ENCODE measurements at places on chromosomes 6 and 20.

- DNase-seq: no peak
These were observed 149.7 kb upstream of the SIM1 start for GRCh38 chr6:100614386-100614785.

DNA sequence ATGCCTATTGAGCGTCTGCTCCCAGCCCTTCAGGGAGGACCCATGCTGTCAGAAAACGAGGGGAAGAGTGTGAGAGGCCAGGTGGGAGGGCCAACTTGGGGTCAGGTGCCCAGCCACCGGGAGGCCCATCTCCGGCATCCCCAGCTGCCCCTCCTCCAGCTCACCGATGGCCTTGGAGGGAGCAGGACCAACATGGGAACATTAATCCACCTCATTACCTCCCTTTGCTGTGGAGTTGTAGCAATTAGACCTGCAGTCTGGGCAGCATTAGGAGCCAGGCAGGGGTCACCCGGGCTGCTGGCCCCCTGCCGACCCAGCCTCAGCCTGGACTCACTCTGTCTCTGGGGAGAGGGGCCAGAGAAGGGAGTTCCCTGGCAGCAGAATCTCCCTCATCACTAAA lies 25.1 kb downstream of the DLGAP4 start:
- no peak for DNase-seq

DNA sequence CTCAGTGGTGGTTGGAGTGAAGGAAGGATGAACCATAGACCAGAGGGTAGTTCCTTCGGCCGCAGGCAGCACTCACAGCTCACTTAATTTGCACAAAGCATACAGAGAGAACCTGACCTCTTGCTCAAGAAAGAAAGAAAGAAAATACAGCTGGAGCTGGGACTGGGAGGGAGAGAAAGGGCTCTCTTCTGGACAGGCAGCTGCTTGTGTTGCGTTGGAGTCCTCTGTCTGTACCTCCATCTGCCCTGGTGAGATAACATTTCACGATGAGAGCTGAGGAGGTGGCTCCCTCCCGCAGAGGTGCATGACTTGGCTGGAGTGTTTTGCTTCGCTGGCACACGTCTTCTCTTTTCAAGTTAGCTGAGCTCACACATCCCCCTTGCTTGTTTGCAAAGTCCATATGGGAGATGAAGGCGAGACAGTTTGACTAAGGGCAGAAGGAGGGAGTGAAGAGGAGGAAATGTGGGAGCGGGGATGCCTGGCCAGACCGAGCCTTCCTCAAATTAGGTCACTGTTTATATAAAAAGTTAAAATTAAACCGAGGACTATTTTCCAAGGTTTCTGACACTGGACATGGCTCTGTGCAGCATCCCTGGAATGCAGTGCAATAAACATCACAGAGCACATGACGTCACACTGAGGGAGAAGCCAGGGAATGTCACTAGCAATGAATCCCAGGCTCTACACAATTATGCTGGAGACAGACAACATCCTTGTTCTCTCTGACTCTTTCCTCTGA lies 359.4 kb downstream of the CD83 start:
- DNase-seq: peak; percentile 80

- DNase-seq: no peak
These were observed 117.5 kb upstream of the CEP85L start for GRCh38 chr6:118768904-118769325.

- no peak for DNase-seq
These were observed 6.3 kb downstream of the CCR6 start for GRCh38 chr6:167129159-167129558.

- peak; percentile 68 for DNase-seq
These were observed 125.8 kb downstream of the LY86 start for GRCh38 chr6:6714118-6714897.

DNA sequence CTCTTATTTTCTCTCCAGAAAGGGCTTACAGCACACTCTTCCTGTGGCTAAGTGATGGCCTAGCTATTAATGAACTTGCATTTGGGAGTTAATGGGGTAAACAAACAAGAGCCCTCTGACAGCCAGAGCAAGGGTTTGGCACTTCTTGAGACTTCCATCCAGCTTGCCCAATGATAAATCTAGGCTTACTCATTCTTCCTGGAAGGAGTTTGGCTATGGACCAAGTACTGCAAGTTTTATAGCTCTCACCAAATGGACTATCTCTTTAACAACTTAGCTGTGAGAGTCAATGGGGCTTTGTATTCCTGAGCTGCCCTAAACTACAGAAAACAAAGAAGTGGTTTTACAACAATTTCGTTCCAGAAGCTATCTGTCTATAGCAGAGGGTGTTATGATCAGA lies 16.7 kb upstream of the PI3 start:
- DNase-seq: no peak

GRCh38 chr6:43804550-43805223 lies 34.7 kb downstream of the VEGFA start:
- no peak for DNase-seq

DNA sequence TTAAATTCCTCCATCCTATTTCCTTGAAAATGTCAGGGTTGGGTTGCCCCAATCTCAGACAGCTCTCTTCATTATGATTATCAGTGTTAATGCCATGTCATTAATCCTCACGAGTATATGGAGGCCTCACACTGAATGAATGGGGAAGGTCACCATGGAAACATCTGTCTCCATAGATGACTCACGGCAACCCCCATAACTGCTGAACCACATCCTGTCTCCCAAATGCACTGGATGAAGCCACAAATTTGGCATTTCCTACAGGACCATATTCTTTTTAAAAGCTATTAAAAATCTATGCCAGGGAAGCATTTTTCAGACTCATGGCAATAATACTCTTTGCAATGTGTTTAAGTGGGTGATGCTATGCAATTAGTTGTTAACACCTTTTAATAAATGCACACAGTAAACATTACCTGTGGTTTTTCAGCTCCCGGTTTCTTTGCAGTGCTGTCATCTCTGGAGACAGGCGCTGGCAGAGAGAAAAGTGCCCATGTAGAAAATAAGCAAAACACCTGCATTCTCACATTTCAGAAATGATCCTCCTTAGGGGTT lies 80.1 kb upstream of the PTPRK start:
- DNase-seq: no peak

DNA sequence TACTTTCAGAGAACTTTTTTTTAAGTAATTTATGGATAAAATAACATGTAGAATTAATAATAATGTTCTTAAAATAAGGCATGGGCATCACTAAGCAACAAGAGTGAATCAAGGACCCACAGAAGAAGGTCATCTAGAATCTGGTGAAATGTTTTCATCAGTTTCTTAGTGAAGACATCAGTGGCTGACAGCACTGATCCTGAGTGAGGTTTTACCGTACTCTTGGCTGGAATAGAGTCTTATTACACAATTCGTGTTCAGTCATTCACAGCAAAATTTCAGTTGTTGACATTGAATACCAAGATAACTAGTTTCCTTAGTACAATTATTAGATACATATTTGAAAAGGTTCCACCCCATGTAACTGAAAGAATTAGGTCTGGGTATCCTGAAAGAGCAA lies 140.4 kb downstream of the C6orf58 start:
- DNase-seq: no peak

DNA sequence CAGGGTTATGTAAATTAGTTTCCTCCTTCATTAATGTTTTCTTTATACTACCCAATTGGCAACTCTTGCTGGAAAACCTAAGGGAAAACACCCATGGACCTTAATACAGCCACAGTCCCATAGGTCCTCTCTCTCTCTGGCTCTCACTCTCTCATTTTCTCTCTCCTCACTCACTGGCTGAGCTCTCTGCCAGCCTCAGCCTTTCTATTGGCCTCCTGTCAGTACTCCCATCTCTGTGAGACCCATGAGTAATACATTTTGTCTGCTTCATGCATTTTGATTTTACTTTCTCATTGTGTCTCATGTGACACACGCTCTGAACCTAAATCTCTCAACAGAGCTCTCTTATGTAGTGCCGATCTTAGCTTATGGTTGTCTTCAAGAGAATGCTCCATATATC lies 907.5 kb downstream of the C6orf118 start:
- no peak for DNase-seq

- no peak for DNase-seq
These were observed 3.1 kb downstream of the MYL9 start for GRCh38 chr20:36544134-36545018.

GRCh38 chr6:163813979-163814493 lies 399.5 kb downstream of the QKI start:
- no peak for DNase-seq

DNA sequence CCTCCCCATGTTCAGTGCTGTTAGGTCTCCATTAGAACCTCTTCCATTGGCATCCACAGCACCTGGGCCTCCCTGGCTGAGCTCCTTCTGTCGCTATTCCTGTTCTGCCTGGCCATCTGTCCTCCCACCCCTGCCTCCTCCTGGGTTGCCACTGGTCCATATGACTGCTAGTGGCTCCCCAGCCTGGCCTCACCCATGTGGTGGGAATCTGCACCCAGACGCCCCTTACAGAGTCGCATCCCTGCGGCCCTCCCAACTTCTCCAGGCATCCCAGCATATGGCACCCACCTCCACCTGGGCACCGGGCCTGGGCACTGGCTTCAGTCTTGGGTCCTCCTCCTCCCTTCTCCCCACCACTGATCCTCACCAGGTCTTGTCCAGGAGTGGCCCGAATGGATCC lies 7.7 kb downstream of the CDC25B start:
- peak; percentile 15 for DNase-seq

DNA sequence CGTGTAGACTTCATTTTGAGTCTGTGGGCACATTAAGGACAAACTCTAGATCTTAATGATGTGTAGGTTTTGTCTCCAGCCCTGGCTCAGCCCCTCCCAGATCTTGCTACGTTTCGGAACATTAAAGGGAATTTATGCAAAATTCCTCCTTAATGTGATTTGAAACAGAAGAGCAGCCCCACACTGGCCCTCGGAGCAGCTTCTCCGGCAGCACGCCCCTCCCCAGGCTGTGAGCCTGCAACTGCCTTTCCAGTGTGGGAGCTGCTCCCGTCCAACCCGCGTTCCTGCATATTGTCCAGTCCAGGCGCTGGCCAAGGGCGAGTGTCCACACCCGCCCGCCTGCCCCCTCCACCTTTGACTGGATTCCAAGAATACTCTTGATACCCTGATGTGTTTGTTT lies 257.2 kb downstream of the TAF4 start:
- peak; percentile 44 for DNase-seq

GRCh38 chr6:137102050-137102848 lies 57.5 kb upstream of the IL20RA start:
- DNase-seq: no peak

GRCh38 chr6:73176057-73176456 lies 49.2 kb downstream of the KHDC1L start:
- no peak for DNase-seq

DNA sequence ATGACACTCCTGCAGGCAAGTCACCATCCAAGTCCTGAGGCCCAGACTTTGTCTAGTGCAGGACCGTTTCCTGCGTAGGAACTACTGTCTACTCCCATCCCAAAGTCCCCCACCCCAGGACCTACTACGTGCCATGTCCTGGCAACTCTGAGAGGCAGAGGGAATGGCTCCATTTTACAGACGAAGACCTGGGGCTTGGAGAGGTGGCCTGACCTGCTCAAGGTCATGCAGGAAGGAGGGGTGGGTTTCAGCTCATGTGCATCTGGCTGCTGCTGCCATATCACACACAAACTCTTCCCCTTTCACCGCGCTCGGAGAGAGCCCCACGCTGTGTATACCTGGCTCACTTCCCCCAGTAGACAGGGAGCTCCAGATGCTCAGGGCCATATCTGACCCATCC lies 1.2 kb upstream of the NOL4L start:
- DNase-seq: no peak

GRCh38 chr6:26575494-26575939 lies 21.2 kb upstream of the ABT1 start:
- DNase-seq: no peak

GRCh38 chr6:4941782-4942672 lies 61.8 kb downstream of the RPP40 start:
- DNase-seq: no peak

GRCh38 chr6:5997420-5997987 lies 9.2 kb downstream of the NRN1 start:
- DNase-seq: peak; percentile 47

GRCh38 chr20:46558511-46558959 lies 8.1 kb upstream of the OCSTAMP start:
- no peak for DNase-seq

DNA sequence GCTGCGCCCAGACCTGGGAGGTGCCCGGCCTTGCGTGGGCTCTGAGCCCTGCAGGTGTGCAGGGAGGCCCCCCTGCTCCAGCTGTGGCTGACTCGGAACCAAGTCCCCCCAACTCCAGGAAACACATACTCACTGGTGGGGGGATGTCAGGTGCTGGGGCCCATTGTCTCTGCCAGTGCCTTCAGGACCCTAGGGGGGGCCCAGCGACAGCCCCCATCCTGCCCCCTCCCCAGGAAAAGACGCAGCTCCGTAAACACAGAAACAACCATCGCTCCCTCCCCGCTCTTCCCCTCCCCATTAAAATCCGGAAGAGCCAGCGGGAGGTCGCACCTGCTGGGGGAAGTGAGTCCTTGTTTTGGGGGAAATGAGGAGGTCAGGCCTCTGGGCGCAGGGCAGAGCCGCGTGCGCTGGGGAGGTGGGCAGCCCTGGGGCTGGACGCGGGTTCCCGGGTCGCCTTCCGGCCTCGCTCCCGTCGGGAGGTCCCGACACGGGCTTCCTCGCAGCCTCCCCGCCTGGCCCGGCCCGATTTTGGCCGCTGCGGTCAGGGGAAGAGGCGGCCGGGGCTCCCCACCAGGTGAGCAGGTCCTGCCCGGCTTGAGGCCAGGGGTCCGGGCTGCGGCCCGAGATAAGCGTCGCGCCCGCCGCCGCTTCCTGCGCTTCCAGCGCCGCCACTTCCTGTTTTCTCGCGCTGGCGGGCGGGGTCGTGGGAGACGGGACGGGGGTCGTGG lies 6.2 kb downstream of the C20orf204 start:
- DNase-seq: no peak

GRCh38 chr6:36340618-36341454 lies 4.1 kb upstream of the BNIP5 start:
- DNase-seq: peak; percentile 74

DNA sequence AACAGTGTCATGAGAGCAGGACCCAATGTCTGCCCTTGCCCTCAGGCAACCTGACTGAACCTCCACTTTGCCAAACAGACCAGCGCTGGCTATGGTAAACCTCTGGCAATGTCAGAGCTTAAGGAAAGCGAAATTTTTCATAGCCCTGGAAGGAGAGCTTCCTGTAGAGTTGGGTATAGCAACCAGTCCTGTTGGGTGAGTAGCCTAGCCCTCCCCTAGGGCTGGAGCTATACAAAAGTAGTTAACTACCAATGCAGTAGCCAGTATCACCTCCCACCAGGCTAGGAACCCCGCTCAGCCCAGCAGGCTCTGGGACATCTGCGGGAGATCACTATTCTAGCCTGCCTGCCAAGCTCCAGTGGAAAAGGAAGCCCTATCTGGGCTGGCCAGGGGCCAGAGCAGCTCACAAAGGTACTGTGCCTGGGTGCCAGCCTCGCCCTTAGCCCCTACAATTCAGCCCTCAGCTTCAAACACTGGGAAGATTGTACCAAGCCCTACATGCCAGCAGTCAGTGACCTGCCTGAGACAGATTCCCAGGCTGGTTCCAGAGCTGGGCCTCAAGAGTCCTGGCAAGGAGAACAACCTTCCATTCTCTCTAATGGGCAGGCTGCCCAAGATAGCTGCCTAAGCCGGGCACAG lies 7.9 kb downstream of the WFDC3 start:
- peak; percentile 54 for DNase-seq

- DNase-seq: peak; percentile 88
These were observed 130.3 kb upstream of the BTN3A2 start for GRCh38 chr6:26234421-26235301.
